ENCODE measurements at places on chromosomes 3 and 15.

- no peak for DNase-seq
These were observed 212.9 kb downstream of the CD47 start for GRCh38 chr3:107877936-107878335.

DNA sequence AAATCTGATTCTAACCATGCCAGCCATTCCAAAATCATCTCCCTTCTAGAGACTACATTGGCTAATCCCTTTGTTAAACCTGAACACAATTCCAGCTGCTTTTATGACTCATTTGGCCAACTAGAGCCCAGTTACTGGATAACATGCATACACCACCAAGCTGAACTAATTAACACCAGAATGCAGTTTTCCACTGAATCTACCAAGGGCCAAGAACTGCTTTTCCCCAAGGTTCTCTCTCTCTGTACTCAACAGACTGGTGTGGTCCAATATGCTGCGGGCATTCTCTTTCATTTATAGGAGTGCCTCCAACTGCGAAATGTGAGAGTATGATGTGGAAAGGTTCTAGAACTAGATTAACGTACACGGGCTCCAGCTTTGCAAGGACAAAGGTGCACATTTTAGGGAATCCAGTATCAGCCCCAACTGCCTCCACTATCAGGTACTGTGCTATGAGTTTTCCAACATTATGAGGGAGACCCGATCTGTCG is 1.5 kb downstream of the CHSY1 start:
- DNase-seq: no peak

- DNase-seq: no peak
These were observed 45.3 kb downstream of the OSTN start for GRCh38 chr3:191244242-191244867.

- no peak for DNase-seq
These were observed 3.9 kb upstream of the HHLA2 start for GRCh38 chr3:108292450-108292849.

GRCh38 chr3:142272200-142272891 is 47.0 kb upstream of the GK5 start:
- DNase-seq: no peak

GRCh38 chr3:151015767-151016477 is 43.4 kb upstream of the CLRN1 start:
- no peak for DNase-seq

DNA sequence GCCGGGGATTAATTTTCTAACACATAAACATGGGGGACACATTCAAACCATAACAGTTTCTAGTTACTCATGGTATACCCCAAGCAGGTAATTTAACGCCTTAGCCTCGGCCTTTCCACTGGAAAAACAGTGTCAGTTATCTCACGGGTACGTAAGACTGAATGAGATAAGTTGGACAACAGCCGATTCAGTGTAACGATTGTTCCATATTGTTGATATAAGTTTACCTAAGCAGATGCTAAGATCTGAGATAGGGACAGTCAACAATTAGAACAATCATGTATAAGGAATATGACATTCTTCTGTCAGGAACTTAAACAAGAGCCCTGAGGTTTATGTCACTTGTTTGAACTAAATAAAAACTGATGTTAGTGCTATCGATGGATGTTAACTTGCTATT is 130.8 kb downstream of the GHSR start:
- no peak for DNase-seq

- DNase-seq: no peak
These were observed 418.9 kb upstream of the TPRG1 start for GRCh38 chr3:188752850-188753249.

DNA sequence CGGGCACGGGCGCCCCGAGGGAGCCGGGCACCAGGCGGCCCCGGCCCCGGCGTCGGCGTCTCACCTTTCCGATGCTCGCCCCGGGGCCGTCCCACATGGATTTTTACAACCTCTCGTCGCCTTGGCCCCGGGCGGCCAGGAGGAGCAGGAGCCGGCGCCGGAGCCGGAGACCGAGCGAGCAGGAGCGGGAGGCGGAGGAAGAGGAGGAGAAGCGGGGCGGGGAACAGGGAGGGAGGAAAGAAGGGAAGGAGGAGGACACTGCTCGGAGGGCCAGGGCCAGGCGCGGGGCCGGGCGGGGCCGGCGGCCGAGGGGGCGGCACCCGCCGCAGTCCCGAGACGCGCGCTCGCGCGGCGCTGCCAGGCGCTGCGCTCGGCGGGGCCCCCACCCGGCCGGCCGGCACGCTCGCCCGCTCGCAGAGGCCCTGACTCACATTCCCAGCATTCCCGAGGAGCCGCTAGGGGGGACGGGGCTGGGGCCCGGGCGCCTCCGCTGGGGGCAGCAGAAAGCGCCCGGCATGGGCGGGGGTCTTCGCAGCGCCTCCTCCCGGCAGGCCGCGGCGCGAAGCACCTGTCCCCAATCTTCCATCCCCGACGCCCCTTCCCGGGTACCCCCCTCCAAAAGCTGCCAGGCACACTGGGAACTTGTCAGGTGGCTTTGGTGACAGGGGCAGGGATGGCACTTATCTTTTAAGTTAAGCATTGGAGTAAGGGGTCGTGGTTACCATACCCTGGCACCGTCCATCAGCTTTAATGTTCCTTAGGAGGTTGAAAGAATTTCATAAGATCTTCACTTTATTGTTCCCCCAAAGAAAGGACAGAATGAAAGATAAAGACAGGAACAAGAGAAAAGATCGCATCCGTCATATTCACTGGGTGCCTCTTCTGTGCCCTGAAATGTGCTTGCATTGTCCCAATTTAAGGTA is at the start of gene ERC2:
ERC2 (minus strand) TSS at position 284 of the 923 bp plus-strand sequence.
- no peak for DNase-seq

GRCh38 chr3:43287500-43287873 is 1.1 kb downstream of the SNRK start:
- DNase-seq: no peak

DNA sequence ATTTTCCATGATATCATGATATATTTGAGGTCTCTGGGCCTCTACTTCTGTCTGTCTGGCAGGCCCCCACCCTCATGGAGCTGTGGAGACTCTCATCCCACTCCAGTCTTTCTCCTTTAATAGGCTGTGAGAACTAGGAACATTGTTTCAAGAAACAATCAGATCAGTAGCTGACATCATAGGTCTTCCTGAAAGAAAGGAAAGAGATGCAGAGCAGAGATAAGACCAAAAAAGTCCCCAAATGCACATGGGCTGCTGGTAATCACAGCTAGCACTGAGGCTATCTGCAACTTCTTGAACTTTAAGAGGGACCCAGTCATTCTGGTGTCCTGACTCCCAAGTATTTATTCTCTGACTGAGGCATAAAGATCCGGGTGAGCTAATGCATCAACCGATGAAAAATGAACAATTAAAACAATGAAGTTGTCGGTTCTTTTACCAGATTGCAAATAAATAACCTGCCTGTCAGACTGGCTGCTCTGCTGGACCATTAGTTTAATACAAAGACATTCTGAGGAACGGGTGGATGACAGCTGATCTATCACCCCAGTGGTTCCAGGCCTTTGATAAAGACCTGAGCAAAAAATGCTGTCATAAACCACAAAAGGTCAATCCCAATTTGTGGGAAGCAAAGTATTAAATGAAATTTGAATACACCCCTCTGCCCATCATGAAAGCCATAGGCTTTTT is 780.8 kb upstream of the GOLIM4 start:
- DNase-seq: no peak

GRCh38 chr3:126245811-126246727 is 65.7 kb upstream of the ALDH1L1 start:
- DNase-seq: no peak

DNA sequence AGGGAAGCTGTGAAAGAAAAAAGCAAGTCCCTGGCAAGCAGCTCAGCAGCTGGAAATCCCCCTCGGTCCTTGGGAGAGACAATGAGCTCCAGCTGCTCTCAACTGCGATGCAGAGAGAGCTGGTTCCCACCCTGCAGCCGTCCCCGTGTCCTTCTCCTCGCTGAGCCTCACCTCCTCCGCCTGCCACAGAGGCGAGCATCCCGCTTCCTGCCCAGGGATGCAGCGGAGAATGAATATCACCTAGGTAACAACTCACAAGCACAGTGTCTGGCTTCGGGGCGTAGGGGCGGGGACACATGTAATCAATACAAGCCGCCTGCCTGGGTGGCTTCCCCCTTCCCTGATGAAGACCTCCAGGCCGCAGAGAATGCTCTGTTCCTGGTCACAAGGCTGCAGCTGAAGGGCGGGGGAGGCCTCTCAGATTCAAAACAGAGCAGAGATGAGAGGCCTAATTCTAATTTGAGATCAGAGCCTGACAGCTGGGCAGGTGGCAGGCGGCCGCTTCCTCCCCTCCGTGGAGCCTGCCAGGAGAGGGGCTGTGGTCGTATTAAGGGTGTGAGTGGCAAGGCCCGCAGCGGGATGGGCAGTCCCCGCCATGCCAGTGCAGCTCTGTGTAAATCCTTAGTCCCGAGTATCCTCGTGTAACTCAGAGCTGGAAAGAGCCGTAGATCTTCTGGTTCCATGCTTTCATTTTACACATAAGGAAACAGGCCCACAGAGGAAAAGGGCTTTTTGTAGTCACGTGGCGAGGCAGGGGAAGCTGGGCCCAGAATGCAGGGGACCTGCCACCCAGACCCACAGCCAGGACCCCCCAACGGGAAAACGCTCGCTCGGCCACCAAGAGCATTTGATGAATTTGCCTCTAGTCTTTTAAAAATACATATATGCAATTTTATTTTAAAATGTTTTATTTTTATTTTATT is 24.3 kb downstream of the ZDHHC19 start:
- DNase-seq: no peak

GRCh38 chr3:18234717-18235335 is 190.3 kb downstream of the SATB1 start:
- no peak for DNase-seq

- DNase-seq: no peak
These were observed 428.1 kb downstream of the ROBO2 start for GRCh38 chr3:77467702-77468625.

DNA sequence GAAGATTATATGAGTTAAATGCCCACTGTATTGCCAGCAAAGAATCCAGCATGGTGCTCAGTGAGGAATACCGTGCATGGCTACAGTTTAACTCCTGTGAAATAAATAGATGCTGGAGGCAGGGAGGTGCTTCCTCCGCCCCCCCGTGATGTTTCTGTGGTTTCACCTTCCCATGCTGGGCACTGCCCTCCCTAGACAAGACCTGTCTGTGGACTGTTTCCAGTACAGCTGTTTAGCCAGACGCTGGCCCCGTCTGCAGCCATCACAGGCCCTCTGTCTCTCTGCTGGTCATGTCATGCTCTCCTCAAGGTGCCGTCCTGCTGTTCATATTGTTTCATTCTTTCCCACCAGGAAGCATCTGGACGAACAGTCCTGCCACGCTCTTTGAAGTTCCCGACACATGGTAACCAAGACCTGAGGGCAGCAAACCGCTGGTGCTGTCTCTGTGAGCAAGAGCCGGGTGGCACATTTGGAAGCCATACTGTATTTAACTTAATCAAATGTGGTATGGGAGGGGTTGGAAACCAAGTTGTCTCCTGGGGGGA is 31.4 kb downstream of the GOLGA8S start:
- no peak for DNase-seq
